Omental fat pad (tissue), 4 donors: ENCODE measurements at places on chromosomes 11 and 22.

DNA sequence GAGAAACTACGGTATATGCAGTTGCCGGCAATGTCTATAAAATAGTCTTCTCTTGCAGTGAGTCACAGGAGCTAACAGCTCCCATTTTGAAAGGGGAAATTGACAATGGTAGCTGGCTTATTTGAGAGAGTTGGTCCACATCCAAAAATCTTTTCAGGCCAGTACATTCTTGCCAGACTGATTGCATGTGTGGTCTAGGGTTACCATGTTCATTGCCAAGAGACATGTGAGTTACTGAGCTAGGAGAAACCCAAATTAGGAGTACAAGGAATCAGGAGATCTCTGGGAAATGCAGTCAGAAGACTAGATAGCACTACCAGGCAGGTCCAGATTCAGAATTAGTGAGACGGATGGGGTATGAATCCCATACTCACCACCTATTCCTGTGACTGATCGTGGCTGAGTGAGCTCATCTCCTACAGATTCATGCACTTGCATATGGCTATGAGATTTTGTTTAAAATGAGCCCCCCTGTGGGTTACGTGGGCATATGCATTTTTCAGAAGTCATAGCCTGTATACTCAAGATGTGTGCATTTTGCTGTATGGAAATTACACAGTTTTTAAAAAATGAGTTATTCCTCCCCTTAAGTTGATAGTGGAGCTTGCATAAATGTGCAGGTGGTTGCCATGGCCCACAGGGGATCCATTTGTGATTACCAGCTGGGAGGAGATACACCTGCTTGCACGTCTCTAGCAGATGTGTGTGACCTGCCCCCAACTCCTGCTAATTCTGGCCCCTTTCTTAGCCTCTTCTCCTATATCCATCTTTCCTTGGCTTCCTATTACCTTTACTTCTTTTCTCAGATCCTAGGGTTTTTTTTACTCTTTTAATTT lies 102.7 kb downstream of the COMMD9 start:
- DNase-seq = no peak

DNA sequence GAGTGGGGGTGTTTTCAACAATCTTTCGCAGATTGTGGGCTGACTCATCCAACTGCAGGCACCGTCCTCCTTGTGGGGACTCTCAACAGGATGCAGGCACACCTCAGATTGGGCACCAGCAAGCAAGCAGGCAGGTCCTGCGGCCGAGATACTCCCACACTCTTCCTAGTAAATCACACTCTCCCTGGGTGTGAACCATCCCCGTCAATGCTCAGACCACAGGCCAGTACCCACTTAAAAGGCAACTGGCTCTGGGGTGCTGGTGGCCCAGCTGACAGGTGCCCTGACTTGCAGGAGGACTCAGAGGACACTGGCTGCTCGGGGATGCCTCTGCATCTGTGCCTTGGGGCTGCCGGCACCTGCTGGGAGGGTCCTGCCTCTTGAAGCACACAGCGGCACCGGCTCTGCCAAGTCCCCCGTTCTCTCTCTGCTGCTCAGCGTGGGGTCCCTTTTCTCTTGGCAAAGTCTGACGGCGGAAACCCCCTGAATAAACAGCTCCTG lies 282.5 kb downstream of the CTTN start:
- no peak for DNase-seq

- no peak for DNase-seq
Measured at GRCh38 chr11:34242037-34242625, 115.7 kb downstream of the ABTB2 start.

GRCh38 chr11:7520981-7521487 lies 7.2 kb downstream of the PPFIBP2 start:
- no peak for DNase-seq

- DNase-seq = no peak
Measured at GRCh38 chr22:48301421-48301820, 1526.3 kb downstream of the BRD1 start.

DNA sequence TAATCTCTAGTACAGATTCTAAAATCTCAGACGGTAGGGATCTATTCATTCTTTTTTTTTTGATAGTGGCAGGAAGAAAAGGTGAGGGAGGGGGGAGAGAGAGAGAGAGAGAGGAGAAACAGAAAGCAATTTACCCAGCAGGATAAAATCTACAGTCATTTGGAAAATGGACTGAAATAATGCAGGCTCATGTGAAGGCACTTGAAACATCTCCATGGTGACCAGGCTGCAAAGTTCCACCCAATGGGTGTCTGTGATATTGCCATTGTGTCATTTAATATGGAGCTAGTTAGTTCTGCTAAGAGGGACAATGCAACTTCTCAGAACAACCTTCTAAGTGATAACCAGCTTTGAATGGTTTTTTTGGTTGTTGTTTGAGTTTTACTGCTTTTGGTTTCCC lies 165.2 kb upstream of the RAG2 start:
- DNase-seq = no peak

DNA sequence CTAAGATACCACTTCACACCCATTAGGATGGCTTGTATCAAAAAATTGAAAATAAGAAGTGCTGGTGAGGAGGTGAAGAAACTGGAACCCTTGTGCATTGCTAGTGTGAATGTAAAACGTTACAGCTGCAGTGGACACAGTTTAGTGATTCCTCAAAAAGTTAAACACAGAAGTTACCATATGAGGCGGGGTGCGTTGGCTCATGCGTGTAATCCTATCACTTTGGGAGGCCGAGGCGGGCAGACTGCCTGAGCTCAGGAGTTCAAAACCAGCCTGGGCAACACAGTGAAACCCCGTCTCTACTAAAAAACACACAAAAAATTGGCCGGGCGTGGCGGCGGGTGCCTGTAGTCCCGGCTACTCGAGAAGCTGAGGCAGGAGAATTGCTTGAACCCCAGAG lies 43.5 kb downstream of the SGSM3 start:
- no peak for DNase-seq

- DNase-seq = no peak
Measured at GRCh38 chr11:125948278-125949051, 2.6 kb downstream of the VSIG10L2 start.

DNA sequence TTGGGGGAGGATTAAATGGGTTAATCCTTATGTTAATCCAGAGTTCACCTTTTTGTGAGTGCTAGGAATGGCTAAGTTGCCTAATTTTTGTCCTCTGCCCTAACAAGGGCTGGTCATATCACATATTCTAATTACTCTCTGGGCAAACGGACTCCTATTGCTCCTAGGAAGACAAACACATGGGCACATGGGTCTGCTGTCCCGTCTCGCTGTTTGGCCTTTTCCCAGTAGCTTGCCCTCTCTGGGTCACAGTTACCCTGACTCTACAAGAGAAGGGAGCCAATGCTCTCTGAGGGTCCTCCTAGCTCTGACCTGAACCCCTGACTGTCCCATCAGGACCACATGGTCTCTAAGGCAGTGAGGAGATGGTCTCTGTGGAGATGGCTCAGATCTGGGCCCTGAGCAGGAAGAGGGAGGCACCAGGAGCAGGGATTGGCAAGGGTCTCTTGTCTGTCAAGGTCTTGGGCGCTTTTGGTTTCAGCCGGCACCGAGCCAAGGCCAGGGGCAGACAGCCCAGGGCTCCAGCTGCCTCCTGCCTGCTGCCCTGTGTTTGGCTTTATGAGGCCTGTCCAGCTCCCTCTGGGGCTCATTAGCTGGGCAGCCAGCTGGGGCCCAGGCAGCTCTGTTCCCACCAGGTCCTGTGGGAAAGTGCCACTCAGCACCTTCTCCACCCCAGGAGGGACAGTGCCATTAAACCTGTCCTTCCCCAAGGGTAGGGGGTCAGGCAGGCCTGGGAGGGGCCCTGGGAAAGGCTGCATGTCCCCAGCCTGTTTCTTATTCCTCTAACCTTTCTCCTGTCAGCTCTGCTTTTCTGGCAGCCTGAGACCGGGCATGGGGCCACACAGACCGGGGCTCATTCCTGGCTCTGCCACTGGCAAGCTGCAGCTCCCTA lies 559.9 kb downstream of the MN1 start:
- DNase-seq = no peak

DNA sequence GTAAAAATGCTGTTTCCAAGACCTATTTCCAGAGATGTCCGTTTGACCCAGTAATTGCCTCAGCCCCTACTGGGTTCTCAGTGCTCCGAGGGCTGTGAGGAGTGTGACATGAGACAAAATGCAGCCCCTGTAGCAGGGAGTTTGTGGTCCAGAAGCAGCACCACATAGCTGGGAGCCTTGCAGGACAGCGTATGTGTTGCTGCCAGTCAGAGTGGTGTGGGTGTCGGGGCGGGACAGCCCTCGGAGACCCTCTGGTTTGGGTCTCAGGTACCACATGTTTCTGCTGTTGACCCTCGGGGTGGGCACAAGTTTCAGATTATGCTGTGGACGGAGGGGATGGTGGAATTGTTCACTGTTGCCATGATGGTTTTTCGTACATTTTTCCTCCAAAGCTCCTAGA lies 17.2 kb downstream of the TBC1D22A start:
- no peak for DNase-seq

DNA sequence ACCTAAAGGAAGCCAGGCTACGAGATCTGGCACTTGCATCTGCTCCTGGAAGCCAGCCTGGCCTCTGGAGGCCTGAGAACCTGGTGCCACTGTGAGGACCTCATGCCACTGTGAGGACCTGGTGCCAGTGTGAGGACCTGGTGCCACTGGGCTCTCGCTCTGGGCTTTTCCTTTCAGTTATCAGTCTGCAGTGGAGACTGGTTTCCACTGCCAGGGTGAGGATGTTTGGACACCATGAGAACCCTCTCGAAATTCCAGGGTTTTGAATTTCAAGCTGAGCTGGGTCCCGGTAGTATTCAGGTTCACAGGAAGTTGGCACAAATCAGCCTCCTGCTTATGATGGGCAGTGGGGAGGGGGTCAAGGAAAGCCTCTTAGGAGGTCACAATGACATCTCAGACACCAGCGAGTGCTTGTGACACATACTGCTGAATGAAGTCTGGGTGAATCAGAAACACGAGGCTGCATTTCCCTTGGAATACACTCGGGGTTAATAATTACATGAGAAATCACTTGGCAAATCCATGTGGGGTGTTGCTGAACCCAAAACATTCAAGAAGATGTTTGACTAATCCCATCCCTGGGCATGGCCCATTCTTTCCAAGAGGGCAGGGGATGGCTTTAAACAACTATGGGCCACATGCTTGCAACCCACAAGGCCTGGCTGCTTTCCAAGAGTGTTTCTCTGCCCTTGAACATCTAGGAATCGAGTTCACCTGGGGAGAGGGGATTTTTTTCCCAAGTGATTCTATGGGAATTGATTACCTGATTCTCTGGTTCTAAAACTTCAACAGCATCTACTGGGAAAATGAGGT lies 60.2 kb downstream of the LINC01488 start:
- no peak for DNase-seq

DNA sequence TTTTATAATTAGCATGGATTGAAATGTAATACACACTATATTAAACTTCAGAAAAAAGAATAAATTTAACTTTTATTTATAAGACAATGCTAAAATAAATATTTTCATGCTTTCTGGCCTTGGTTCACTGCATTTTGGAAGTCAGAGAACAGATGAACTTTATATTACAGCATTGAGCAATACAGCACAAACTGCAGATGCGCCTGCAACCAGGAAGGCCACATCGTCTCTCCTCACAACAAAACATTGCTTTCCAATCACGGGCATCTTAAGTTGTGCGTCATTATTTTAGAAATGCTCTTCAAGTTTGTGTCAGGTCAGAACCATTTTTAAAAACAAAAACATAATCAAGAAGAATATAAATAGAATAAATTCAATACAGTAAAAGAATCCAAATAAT lies 89.3 kb upstream of the CEP126 start:
- DNase-seq = no peak

DNA sequence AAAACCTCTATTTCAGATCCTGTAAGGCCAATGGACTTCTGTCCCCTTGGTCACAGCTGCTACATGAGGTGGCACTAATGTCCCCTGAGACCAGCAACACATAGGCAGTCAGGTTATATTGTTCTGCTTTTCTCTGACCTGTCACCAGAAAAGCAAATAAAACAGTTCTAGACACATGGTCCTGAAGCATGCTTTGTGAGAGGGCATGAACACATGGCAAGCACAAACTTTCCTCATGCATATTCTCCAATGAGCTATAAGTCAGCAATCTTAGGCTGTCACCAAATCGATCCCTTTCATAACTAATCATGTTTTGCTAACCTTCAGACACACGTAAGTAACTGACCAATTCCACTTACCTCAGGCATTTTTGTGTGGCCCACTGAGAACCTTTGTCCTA lies 225.4 kb upstream of the ZC3H12C start:
- no peak for DNase-seq

DNA sequence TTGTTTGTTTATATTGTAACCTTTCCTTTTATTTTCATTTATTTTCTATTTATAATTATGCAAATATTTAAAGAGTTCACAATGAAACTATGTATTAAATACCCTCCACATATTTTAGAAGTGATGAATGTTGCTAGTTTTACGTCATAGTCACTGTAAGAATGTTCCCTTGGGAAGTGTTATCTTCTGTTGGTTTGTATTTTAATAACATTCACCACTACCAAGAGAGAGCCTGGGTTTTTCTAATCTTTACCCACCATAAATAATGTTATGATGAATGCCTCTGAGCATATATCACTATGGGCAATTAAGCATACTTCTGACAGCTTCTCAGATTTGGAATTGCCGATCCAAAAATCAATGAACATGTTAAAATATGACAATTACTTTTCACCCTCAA lies 80.7 kb downstream of the GGT1 start:
- DNase-seq = no peak

DNA sequence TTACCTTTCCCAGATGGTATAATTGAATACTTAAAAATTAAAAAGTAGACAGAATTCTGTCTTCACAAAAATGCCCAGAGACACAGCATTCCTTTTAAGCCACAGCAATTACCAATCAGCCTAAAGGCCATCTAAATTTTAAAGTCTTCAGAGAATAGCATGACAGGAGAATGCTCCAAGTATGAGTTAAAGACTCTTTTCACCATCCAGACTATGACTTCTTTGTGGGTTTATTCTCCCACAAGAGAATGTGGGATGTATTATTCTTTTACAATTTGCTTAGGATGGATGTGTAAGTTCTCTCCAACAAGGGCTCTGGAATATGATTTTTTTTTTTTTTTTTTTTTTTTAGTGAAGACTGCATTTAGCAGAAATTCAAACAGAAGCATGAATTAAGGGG lies 249.9 kb downstream of the TTC28 start:
- no peak for DNase-seq

DNA sequence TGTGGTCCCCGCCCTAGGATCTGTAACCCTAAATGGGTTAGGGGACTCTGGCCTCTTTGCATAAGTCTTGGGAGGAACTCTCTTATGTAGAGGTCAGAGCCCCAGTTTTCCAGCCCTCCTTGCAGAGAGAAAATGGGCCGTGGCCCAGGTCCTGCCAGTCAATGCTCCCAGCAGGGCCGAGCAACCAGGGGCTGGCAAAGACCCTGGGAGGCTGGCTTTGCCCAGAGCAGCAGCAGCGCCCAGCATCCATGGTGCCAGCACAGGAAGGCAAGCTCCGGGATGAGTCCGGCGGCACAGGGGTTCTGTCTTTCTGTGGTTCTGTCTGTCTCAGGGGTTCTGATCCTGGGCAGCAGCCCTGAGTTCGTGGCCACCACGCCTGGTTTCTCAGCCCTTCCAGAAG lies 684.8 kb downstream of the BRD1 start:
- DNase-seq = no peak

DNA sequence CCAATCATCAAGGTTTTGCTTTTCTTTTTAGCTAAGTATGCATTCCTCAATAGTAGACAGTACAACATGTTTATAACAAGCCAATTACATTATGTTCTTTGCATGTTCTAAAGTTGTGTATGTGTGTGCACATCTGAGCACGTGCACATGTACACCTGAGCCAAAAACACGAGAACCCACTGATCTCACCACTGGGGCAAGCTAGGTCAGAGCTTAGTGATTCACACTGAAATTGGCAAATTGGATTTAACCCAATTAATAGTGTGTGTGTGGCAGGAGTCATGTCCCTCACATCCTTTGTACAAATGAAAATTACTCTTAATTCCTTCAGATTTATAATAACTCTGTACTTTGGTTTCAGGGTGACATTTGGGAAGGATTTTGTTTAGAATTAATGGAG lies 145.7 kb upstream of the TEAD1 start:
- no peak for DNase-seq
